Esophagus squamous epithelium (tissue), 5 donors: ENCODE measurements at places on chromosomes 11 and 22.

GRCh38 chr11:31872076-31872443 lies 60.9 kb upstream of the PAX6 start:
- DNase-seq = no peak

DNA sequence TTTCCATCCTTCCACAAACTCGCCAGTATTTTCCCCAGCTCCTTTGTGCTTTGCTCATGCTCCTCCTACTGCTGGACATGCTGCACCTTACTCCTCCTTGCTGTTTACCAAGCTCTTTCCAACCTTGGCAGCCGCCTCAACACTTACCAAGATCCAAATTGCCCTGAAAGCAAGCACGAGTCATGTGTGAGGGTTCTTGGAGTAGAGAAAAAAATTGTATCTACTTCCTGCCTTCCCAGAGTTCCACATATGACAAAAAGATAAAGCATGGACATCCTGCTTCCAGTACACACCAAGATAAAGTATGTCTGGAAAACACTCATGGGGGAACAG lies 767.5 kb downstream of the NTM start:
- no peak for DNase-seq

DNA sequence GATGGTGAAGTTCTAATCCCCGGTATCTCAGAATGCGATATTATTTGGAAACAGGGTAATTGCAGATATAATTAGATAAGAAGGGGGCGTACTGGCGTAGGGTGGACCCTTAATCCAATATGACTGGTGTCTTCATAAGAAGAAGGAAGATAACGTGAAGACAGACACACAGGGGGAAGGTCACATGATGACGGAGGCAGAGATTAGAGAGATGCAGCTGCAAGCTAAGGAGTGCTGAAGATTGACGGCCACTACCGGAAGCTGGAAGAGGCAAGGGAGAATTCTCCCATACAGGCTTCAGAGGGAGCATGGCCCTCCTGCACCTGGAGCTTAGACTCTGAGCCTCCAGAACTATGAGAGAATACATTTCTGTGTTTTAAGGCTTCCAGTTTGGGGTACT lies 54.8 kb downstream of the MIAT start:
- no peak for DNase-seq

- no peak for DNase-seq
Measured at GRCh38 chr22:27146866-27147633, 489.7 kb downstream of the MIAT start.

DNA sequence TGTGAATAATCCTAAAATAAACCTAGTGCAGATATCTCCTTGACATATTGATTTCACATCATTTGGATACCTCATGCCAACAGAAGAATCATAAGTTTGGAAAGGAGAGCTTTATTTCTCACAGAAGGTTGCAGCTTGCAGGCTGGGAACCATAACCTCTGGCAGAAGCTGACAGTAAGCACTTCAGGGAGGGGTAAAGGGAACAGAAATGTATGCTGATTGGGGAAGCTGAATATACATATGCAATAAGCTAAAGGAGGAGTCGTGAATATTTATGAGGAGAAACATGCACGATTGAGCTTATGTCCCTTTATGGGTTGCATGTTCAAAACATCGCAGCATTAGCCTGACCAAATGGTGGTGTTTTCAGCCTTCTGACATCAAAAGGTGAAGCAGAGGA lies 814.5 kb downstream of the TBC1D22A start:
- DNase-seq = no peak

- no peak for DNase-seq
Measured at GRCh38 chr22:46436595-46437175, 100.7 kb downstream of the CELSR1 start.

DNA sequence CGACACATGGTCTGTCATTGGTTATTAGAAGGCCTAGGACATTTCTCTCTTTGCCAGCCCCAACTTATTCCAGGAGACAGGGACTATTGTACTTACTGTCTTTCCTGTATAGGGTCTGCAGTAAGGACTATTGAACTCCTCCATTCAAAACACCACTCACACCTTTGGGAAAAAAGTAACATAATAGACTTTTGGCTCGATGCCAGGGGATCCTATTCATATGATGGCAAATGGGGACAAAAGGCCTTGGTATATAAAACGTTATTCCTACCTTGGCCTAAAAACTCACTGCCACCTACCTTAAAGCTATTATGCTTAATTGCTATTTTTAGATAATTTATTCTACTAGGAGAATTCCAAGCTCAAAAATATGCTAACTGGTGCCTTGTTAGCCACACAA lies 6.3 kb upstream of the NDUFC2 start:
- DNase-seq = no peak

DNA sequence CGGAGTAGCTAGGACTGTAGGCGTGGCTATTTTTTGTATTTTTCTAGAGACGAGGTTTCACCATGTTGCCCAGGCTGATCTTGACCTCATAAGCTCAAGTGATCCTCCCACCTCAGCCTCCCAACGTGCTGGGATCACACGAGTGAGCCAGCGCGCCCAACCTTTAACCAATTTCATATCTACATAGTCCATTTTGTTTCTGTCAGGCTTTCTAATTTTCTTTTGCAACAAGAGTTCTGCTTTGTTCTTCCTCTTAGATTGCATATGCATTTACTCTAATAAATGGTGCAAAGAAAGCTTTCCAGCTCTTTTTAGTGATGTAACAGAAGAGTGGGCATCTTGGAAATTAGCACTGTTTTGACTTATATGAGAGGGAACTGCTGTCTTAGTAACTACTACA lies 13.3 kb downstream of the RTN3 start:
- no peak for DNase-seq

GRCh38 chr11:35332524-35332923 lies 86.8 kb downstream of the SLC1A2 start:
- DNase-seq = no peak
